Stimulated activated CD4-positive, alpha-beta T cell treated with anti-CD3 and anti-CD28 coated beads, TNF-alpha, amount 100 ng/mL, for 4 hours (primary cell): ENCODE measurements at places on chromosomes 6 and 20.

- no peak for DNase-seq
Observed at GRCh38 chr6:48628316-48628715, 517.3 kb upstream of the PTCHD4 start.

DNA sequence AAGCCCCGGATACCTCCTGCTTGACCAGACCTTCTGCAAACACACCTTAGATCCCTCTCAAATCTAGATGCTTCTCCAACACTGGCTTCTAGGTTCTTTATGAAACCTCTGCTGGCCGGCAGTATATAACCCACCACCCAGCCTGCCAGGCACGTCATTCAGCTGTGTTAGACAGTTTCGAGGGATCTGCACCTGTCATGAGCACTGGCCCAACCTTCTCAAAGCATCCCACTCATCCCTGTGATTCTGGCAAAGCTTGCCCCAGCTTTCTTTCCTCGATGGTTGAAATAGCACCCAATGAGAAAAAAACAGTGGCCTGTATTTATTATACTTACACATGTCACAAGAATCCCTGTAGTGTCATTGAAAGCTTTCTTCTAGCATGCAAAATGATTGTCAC, 157.8 kb downstream of the MTHFD1L start:
- no peak for DNase-seq

DNA sequence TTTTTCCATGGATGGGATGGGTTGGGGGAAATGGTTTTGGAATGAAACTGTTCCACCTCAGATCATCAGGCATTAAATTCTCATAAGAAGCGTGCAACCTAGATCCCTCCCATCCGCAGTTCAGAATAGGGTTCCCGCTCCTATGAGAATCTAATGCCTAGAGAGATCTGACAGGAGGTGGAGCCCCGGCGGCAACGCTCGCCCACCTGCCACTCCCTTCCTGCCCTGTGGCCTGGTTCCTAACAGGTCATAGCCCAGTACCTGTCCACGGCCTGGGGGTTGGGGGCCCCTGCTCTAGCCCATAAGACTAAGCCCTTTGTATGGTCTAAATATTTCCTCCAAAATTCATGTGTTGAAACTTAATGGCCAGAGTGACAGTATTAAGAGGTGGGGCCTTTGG, 92.3 kb upstream of the SALL4 start:
- DNase-seq: no peak

- DNase-seq: no peak
Observed at GRCh38 chr6:164396071-164397047, 913.0 kb downstream of the C6orf118 start.

DNA sequence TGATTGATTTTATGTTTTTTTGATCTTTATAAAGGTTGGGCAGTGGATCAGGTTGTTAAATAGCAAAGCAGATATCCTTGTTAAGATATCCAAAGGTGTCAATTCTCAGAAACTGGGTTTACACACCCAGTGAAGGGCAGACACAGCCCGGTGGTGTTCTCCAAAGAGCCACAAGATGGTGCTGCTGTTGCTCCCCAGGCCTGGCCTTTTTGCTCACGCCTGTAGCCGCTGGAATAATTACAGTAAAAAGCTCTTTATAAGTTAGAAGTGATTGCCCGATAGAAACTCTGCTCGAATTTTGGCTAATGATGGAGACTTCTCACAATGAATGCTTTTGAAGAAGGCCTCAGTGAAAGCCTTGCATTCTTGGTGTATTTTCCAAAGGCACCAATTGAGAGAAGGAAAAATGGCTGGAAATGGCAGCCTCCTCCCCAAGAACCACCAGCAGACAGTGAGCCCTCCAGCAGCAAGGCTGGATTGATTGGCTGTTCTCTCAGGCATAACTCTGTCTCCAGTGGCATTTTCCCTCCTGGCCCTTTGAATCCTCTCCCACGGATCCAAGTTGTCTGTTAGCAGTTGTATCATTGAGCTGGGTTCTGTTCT, 120.5 kb upstream of the CHD6 start:
- peak; percentile 2 for DNase-seq

GRCh38 chr20:20092827-20093226, 40.5 kb downstream of the CFAP61 start:
- no peak for DNase-seq

GRCh38 chr6:73180763-73181619, 44.3 kb downstream of the KHDC1L start:
- DNase-seq: no peak

GRCh38 chr20:64093013-64093503, 8.9 kb upstream of the LKAAEAR1 start:
- no peak for DNase-seq

DNA sequence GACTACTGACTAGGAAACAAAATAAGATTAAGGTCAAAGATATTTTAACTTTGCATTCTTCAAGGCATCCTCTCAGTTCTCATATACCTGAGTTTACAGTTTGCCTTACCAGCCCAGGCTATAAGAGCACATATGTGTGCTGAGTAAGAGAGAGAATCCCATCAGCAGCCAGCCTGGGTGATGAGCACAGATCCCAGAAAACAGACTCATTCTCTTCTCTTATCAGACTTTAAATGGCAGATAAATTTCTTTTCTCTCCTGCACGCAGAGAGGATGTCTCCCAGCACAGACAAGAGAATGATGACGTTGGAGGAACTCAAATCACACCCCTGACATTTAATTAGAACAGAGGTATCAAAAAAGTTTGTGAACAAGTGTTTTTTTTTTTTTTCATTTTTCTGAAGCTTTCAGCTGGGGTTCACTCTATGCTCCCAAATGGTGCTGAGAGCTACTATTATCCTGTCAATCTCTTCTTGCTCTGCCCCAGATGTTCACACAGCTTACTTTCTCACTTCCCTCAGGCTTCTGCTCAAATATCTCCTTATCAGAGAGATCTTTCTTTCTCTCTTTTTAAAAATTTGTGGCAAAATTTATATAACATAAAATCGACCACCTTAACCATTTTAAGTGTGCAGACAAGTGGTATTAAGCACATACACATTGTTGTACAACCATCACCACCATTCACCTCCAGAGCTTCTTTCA, 22.4 kb upstream of the HACE1 start:
- DNase-seq: no peak

- DNase-seq: no peak
Observed at GRCh38 chr20:51643390-51643789, 100.9 kb upstream of the NFATC2 start.

DNA sequence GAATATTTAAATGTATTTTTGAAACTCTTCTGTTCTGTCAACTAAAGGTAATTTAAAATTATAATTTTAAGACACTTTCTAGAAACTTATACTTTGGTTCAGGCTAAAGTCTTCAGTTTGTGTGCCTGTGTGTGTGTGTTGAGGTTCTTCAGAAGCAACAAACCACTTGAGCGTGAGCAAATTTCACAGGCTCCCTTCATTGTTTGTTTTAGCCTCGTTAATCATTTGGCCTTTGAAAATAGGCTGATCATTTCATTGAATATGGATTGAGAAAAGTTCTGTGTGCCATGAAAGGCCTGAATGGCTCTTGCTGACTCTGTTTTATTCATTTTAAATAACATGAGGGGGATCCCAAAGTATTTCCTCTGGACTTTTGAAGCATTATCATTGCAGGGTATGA, 420.1 kb downstream of the CDKAL1 start:
- no peak for DNase-seq

GRCh38 chr6:109039795-109040194, 54.9 kb downstream of the SESN1 start:
- DNase-seq: no peak

DNA sequence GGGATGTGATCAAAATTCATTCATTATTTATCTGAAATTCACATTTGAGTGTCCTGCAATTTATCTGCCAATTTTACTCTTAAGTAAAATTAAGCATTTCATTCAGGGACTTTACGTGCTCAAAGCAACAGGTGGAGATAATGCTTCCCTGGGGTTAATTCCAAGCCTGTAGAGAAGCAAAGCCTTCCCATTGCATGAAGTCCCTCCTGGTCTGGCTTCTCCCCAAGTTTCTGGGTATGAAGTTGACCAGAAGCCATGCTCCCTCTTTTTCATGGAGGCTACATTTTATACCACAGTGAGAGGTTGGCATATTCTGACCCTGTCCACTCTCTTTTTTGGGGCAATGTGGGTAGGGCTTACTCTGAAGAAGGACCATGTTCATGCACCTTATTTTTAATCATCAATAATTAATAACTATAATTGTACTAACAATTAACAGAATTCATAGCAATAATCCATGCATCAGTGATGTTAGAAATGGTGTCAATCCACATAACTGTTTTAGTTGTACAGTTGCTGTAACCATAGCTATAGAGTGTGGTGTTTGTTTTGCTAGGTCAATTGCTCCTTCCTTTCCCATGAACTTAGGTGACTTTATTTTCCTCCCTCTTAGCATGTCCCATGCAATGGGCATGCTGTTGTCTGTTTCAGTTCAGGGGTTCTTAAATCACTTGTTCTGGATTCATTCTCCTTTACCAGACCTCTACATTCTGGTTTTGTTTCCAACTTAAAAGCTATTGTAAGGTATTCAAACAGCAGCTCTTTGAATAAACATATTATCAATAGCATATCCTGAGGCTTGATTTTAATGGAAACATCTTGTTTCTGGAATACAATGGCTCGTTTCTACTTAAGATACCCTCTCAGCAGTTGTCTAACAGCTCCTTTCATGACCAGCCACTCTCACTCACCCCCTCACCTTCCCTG, 1.5 kb downstream of the LAMA4 start:
- no peak for DNase-seq

DNA sequence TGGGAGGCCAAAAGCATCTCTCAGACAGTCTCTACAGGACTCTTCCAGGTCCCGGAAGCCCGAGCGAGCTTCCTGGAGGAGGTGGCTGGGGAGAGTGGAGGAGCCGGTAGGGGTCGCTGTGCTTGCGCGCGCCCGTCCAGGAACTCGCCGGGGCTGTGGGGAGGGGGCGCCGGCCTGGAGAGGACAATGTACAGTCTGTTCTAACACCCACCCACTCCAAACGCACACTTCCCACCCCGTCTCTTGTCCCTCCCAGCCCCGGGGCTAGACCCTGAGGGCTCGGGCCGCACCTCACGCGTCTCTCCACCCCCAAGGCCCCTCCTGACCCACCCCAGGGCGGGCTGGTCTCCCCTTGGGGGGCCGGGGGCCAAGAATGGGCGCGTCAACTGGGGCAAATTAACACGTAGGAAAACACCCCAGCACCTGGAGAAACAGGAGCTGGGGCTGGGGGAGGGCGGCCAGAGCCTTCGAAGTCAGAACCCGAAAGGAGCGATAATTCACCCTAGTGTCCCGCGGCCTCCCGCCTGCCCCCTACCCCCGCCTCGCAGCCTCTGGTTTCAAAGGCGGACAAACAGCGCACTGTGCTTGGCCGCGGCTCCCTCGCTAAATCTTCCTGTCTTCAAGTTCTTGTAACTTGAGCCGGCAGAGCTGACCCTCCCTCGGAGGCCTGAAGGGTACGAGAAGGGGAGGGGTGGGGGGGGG, 103.2 kb upstream of the FOXP4 start:
- DNase-seq: no peak
